ENCODE measurements at places on chromosomes 7 and 10.
A peak's percentile ranks its signal among the peaks of the same experiment; 100 is the strongest.

GRCh38 chr10:114811862-114812261, 9.7 kb upstream of the FHIP2A start:
- DNase-seq: no peak

DNA sequence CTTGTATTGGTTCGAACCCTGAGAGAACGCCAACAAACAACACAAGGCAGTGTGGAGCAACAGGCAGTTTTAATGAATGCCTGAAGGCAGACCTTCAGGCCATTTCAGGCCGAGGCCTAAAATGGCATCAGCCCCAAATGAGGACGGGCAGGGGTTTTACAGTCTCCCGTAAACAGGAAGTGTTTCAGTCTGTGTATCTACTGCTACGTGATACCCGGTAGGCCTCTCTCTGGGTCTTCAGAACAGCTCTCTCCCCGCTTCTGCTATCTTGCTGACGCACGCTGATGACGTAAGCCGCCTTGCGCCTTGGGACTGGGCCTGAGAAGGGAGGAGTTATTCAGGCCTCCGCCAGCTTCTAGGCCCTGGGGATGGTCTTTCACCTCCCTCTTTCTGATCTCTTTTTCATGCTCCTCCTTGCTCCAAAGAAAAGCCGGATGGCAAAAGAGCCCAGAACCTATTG, 67.7 kb downstream of the ST8SIA6 start:
- no peak for DNase-seq

DNA sequence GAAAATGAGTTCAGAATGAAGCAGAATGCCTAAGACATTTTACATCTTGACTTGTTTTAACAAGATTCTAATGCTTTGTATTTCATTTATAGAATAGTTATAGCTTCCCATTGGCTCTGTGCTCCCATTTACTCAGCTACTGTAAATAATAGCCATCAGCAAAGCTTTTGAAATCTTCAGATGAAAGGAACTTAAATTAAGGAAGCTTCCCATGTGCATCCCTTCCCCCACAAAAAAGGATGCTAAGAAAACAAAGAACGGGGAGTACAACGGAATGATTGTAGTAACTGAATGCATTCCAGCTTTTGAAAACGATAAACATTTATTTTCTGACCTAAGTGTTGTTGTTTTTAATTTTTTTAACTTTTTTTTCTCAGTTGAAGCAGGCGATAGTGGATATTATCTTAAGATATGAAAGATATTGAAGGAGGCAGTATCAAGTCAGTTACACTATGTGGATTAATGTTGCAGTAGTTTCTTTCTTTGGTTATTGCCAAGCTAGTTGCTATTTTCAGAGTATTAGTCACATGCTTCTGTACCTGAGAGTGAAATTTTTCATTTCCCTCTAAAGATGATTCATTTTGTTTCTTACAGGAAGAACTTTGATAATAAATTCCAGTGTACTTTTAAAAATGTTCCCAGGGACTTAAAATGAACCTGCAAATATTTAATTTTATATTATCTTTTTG, 129.2 kb downstream of the KCND2 start:
- peak; percentile 67 for DNase-seq

- DNase-seq: no peak
These were observed 2.8 kb downstream of the FAM20C start for GRCh38 chr7:195010-195829.

DNA sequence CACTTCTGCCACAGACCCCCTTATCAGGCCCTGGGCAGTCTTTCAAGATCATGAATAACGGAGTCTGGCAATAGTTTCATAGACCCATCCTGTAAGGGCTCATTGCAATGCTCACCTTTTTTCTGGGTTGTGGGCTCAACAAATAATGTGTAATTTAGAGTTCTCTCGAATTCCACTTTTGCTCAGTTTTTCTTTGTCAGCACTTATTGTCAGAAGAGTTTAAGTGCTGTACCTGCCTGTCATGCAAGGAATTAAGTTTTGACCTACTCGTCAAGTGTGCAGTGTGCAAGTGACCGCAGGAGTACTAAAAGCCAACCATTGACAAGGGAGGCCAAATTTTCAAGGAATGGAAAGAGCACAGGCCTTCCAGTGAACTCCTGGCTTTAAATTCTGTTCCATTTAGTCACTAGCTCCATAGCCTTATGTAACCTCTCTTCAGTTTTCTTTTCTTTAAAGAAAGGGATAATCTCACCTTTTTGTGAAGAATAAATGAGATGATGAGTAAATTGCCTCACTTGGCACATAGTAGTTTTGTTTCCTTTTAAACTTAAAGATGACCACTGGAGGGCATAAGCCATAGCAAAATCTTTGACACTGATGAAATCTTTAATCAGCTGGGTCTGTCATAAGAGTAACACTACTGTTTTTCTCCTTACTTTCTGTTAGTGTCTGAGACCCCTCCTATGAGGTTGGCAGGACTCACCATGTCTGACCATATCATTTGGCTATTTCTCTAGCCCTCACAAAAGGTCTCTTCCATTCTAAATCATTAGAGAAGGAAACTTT, 313.3 kb downstream of the TYW1 start:
- no peak for DNase-seq

DNA sequence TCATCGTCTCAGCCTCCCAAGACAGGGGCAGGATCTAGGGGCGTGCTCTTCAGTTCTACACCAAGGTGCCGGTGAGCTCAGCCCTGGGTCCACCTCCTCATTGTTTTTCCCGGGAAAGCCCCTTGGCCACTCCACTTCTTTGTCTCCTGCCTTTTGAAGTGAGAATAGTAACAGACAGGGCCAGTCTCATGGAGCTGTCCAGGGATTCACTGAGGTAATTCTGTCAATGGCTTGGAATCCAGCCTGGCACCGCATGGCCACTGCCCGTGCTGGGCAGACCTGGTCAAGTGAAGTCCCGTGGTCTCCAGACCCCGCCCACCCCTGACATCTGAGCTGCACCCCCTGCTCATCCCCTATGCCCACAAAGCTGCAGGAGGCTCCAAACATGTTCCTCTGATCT, 138.9 kb downstream of the TNS3 start:
- DNase-seq: no peak

DNA sequence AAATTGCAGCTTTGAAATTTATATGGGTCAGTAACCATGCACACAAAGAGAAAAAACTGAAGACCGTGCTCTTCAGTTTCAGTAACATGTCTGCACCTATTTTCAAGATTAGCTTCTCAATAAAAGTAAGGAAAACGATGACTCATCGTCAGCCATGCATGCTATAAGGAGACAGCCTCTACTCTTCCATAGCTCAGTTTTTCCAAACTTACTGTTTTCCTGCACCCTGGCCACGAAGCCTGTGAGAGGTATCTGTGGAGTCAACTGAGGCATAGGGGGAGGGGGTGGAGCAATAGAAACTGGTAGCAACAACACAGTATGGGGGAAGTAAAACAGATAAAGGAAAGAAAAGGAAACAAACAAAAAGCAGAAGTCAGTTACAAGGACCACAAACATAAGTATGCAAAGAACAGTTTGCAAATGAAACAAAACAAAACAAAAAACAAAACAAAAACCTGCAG, 58.0 kb downstream of the PDSS1 start:
- DNase-seq: no peak

- DNase-seq: no peak
These were observed 48.9 kb downstream of the MKI67 start for GRCh38 chr10:128077155-128077875.

DNA sequence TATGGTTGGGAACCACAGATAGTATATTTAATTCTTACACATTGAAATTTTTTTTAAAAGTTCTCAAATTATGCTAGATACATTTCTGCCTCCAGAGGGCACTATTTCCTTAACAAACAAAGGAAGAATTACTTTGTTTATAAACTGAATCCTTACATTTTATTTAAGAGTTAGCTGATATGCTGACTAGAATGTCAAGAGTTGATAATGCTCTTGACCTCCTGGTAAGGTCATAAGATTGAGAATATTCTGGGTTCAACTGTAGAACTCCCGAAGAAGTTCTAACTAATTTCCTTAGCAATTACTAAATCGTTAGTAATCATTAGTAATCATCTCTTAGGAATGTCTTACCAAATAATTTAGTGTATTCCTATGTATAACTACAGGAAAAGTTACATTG, 95.3 kb upstream of the CYP26C1 start:
- peak; percentile 18 for DNase-seq

DNA sequence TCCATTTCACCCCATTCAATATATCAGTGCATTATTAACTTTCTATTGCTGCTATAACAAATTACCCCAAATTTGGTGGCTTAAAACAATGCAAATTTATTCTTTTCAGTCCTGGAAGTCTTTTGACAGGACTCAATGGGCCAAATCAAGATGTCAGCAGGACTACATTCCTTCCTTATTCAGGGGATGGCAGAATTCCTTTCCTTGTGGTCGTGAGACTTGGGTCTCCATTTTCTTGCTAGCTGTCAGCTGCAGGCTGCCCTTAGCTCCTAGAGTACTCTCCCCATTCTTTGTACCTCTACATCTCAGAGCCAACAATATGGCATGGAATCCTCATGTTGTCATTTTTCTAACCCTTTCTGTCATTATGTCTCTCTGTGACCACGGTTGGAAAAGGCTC, 310.6 kb downstream of the HDAC9 start:
- DNase-seq: no peak

DNA sequence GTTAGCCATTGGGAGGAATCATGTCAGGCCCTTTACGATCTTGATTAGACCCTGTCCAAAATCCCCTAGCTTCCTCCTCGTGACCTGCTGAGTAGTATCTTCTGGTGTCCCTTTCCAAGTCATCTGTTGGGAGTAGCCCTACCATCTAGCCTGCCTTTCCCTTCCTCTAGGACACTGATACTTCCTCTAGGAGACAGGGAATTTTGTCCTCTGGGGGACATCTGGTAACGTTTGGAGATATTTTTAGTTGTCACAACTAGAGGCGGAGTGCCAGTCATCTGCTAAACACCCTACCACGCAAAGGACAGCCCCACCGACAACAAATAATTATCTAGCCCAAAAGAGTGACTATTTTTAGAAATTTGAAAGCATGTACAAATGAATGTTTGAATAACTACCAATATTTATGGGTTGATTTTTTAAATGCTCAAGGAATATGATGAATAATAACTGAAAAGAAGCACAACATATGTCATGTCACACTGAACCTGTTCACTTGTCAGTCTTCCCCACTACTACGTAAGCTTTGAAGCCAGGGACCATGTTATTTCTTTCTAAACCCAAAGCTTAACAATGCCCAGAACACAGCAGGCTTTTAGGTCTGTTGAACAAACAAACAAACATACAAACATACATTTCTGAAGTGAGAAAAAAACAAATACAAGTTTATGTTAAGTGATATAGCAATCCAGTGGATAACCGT, 105.9 kb downstream of the ARHGAP12 start:
- DNase-seq: no peak

GRCh38 chr7:19762631-19763030, 10.8 kb downstream of the TMEM196 start:
- DNase-seq: no peak

GRCh38 chr7:132782777-132783640, 206.7 kb upstream of the PLXNA4 start:
- no peak for DNase-seq

DNA sequence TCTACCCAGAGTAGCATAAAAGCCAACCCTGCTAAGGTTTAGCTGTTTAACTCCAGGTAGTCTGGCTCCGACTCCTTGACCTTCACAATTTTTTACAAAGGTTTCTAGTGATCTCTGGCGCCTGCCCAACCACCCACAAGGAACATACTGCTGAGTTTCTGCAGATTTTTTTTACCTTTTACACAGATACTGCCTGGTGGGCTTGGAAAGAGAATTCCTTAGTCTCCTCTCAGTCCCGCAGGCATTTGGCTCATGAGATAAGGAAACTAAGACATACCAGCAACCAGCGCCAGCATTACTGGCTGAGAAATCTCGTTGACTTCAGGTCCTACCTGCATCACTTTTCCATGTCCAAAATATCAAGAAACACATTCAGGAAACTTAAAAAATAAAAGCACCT, 51.1 kb upstream of the LYZL1 start:
- peak; percentile 14 for DNase-seq

DNA sequence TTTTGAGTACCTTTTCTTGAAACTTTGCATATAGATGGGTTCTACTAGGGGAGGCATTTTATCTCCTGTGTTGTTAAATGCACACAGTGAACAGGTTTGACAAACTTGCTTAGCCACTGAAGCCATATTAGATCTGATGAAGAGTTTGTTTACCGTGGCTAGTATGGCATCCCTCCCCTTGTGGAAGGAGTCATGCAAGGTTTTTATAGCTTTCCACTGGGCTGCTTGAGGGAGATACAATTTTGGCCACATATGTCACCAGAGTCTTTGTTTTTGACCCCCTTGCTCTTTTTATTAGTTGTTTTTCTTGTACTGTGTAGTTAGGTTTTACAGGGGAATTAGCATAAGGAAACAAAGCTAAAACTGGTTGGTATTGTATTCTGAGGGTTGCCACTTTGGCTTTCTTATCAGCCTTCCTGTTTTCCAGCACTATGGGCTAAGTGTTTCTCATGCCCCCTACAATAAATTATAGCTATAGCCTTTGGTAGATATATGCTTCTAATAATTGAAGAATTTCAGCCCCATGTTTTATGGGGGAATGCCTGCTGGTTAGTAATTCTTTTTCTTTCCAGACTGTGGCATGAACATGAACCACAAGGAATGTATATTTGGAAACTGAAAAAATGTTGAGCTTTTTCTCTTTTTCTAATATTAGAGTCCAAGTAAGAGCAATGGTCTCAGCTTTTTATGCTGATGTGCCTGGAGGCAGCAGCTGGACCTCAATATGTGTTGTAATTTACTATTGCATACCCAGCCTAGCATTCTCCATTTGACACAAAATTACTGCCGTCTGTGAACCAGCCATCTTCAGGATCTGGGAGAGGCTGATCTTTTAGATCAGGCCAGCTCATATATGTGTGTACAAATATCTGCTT, 18.4 kb upstream of the STEAP2 start:
- DNase-seq: no peak

DNA sequence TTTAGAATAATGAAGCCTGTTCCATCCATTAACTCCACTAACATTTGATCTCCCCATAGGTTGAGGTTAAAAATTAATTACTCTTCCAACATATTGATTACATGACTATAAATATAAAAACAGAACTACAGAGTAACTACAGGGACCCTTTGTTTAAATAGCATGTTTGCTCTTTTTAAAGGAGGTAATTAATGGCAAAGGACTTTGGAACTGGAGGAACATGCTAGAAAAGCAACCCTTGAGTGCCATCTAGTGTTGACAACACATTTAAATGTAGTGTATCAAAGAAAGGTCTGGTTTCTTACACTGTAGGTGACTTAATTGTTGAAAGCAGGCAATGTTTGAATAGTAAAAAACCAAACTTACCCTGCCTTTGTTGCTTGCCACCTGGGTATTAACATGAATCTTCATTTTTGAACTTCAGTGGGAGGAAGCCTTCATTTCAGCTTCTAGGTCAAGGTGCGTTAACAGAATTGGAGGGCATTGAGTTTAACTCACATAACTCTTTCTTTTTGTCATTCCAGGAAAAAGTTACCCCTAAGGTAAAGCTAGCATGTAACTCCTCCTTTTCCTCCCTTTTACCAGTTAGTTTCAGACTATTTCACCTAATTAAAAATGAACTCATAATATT, 52.6 kb upstream of the CAPZA2 start:
- peak; percentile 71 for DNase-seq
